Lung (tissue), 17 donors: ENCODE measurements at places on chromosomes 6 and 20. TPM values are rescaled to one million over a fixed set of nuclear protein-coding genes. Genes with fewer than 3 reads are reported as not detected.

The TRIM31 gene
- 0.30 TPM for polyA plus RNA-seq

GRCh38 chr6:24524805-24525204, 30.0 kb downstream of the ALDH5A1 start:
- peak; percentile 19 for DNase-seq

- no peak for DNase-seq
Measured at GRCh38 chr6:35015476-35015875, 125.7 kb downstream of the TCP11 start.

DNA sequence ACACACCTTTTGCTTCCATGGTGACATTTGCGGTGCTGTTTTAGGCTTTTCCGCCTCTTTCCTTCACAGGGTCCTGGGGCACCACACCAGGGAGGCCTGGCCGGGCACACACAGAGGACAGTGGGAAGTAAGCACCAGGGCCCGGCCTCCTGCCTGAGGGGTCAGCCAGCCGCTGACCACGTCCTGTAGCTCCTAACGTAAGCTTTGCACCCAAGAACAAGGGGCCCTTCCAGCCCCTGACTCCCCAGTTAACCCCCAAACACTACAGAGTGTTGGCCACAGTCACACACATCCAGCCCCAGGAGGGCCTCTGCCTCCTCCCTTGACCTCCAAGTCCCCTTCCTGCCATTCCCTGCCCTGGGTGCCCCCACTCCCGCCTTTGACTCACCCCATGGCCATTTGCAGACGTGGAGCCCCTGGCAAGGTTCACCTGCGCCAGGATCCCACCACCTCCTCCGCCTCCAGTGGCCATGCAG, 54.7 kb downstream of the YTHDF1 start:
- DNase-seq = no peak

GRCh38 chr6:127570739-127571389, 6.1 kb upstream of the C6orf58 start:
- no peak for DNase-seq

The PRSS16 gene
- polyA plus RNA-seq = 11.0 TPM

- DNase-seq = no peak
Measured at GRCh38 chr20:32767418-32768198, 5.4 kb downstream of the DNMT3B start.

The CMTR1 gene
- polyA plus RNA-seq = 20.2 TPM
